ENCODE measurements at places on chromosomes 16 and 17.

GRCh38 chr16:66494916-66495315 is 55.0 kb downstream of the TK2 start:
- no peak for DNase-seq

- no peak for DNase-seq
Observed at GRCh38 chr17:57876023-57876865, 26.4 kb upstream of the MRPS23 start.

GRCh38 chr17:66990047-66990446 is 25.5 kb downstream of the CACNG4 start:
- no peak for DNase-seq

DNA sequence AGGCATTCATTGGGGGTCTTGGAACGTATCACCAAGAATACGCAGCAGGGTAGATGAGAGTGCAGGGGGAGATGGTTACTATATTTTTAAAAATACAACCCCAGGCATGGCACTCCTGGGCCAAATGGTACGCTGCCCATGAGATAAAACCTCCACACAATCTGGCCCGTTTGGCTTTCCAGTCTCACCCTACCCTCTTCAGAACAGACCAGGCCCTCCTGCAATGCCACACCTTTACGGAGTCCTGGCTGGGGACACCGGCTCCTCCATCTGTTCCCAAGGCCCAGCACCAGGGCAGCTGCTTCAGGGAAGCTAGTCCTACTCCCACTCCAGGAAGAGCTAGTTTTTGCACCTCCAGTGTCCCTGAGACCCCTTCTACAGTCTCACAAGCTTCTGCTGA is 24.4 kb downstream of the SNN start:
- DNase-seq: no peak

- peak; percentile 64 for DNase-seq
Observed at GRCh38 chr17:2025622-2026309, 632 bp upstream of the RTN4RL1 start.

DNA sequence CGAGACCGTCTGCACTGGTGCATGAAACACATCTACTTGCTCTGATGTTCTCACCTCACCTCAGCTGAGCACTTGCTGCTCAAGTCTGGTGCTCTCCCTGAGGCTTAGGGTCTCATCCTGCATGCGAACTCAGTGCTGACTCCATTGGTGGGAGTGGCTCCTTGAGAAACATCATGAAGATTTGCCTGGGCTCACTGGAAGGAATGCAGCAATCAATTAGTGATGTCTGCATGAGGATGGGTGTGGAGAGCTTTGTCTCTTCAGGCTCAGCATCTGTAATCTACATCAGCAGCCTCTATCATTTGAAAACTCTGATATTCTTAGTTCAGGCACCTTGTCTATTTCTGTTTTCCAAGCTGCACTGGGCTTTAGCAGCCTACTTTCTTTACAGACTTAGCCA is 204.4 kb downstream of the IRF8 start:
- DNase-seq: no peak

DNA sequence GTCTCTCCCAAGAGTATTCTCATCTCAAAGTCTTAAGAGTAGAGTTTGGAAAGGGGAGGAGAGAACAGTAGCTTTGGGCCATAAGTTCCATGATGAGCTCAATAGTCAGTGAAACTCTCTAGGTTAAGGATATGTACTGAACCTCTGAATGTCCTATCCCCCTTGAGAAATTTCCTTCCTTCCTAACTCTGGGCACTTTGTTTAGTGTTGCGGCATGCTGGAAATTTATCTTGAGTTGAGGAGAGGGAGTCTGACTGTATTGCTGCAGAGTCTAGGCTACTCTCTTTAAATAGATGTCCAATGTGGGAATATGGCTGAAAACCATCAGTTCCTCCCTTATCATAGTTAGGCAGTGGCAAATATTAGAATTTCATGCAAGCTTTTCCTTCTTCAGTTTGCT is 16.1 kb downstream of the MRTFB start:
- DNase-seq: no peak

DNA sequence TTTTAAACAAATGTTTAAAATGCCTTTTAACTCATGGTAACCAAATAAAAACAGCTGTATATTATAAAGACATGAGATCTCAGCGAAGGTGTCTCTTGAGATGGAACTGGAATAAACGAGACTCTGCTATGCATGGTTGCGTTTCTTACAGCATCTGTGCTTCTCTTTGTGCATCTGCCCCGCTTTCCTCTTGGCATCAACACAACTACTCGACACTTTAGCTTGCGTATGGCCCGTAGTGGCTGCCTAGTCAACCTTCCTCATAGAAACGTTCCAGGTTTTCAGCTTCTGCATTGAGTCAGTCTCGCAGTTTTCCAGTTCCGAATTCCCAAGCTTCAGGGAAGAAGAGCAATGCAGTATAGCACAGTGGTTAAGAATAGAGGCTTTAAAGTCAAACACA is 214.9 kb downstream of the CEP112 start:
- DNase-seq: peak; percentile 45

DNA sequence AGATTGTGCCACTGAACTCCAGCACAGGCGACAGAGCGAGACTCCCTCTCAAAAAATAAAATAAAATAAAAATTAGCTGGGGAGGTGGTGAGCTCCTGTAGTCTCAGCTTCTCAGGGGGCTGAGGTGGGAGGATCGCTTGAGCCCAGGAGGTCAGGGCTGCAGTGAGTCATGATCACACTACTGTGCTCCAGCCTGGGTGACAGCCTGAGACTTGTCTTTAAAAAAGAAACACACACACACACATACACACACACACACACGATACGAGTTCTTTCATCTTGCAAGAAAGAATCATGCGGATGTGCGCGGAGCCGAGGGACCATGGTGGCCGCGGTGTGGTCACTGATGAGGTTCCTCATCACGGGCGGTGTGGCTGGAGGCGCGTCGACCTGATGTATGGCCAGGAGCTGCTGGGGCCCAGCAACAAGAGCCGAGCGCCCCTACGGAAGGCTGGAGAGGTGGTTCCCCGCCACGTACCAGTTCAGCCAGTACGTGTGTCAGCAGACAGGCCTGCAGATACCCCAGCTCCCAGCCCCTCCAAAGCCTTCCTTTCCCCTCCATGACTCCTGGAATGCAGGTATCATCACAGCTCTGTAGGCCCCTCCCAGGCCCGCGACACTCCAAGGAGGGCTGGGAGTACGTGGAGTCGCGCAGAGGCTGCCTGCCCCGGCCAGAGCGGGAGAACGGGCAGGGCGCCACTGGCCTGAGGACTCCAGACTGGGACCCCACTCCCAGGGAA is 20.7 kb downstream of the NXN start:
- DNase-seq: no peak

DNA sequence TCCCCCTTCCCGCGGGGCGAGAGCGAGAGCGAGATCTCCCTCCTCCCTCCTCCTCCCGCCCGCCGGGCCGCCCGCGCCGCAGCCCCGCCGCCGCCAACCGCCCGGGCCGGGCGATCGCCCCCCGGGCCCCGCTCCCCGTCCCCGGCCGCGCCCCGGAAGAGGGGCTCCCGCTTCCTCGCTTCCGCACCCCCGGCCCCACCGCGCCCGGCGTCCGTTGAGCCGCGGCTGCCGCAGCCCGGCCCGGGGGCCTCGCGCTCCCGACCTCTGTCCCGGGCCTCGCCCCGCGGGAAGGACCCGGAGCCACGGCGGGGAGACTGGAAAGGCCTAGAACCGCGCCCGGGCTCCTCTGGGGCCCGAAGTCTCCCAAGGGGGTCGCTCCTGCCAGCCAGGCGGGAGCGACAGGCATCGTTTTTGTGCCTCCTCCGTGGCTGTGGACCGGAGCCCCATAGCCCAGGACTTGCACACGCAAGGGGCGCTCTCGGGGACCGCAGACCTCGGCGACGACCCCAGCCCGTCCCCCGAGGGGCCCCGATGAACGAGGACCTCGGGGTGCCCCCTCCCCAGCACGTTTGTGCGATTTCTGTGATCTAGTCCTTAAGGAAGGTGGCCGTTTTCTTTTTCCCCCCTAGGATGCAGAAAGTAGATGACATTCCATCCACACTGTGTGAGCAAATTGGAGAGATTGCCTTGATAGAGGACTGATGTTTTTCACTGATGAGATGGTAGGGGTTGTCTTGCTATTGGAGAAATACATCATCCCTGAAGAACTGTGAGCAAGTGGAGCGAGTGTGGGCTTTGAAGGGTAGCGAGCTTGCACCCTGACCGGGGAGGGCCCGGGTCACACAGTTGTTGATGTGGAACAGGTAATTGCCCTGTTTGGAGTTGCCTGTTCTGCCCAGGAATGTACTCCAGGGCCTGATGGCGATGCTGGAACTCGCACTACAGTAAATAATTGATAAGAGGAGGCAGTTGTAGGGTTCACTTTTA is 611 bp downstream of the BANP start:
- DNase-seq: no peak

- no peak for DNase-seq
Observed at GRCh38 chr17:27581016-27581415, 50.0 kb upstream of the LGALS9 start.

GRCh38 chr16:56265184-56265583 is 73.9 kb downstream of the GNAO1 start:
- DNase-seq: no peak

- peak; percentile 19 for DNase-seq
Observed at GRCh38 chr16:14562691-14563491, 67.2 kb downstream of the PARN start.

DNA sequence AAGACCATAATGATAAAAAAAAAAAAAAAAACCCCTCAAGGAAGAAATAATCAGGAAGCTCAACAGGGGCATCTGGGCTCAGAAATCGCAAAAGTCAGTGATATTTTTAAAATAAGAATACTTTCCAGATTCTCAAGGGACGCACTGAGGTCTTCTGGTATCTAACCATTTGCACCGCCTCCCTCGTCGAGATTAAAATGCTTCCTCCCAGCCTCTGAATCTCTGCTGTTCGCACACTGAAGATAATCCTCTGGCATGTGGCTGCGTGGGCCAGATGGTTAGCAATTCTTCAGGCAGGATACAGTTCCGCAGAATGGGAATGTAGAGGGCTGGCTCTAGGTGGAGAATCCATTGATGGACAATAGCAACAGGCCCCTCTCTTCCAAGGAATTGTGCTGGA is 211.7 kb upstream of the CDH5 start:
- DNase-seq: peak; percentile 80

- DNase-seq: no peak
Observed at GRCh38 chr17:38579083-38579480, 26.7 kb downstream of the SRCIN1 start.

- DNase-seq: no peak
Observed at GRCh38 chr17:42313773-42314566, 25.7 kb downstream of the STAT5A start.

DNA sequence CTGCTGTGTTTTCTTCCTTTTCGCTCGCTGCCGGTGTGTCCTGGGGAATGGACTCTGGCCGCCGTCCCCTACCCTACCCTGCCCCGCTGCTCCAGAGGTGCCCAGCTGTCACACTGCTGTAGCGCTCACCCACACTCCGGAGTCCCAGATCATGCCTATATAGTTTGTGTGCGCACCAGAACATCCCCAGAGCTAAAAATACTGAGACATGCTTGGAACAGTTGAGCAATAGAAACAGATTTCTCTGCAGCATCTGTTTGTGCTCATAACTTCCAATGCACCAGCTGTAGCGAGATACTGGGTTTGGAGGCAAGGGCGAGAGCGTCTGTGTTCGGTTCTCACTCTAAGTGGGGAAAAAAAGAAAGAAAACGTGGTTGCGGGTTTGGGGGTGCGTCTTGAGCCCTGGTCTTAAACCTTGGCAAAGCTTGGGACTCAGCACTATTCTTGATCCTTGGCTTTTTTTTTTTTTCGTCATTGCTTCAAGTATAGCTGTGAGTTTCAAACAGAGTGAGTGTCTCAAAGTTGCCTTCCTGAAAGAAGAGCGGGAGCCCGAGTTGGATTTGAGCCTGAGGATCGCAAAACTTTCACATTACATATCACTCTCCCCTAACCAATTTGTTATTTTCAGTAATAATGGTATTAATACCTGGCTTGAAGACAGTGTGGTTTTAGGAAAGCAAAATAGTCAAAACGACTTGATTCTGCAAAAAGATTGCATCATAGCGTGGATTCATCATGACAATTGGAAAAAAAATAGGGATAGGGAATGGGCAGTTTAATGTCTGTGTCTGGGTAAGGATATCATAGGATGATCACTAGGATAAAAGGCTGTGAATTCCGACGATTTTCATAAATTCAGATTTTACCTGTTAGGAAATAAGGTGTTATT is 621 bp downstream of the KCNJ2 start:
- peak; percentile 24 for DNase-seq

DNA sequence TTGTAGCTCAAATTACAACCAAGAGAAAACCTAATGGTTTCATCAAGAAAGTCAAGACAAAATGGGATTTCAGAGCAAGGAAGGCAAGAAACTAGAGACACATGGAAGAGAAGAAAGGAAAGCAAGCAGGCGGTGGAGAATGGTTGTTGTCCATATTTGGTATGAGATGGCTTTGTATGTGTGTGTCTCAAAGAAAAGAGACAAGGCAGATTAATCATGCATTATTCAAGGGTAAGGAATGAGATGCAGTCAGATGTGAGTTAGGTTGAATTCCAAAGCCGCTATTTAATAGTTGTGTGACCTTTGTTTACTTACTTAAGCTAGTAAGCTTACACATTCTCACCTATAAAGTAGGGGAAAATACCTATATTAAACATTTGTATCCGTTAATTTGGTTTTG is 1029.6 kb downstream of the CDH11 start:
- DNase-seq: peak; percentile 91

- no peak for DNase-seq
Observed at GRCh38 chr16:86319585-86320236, 190.6 kb upstream of the FOXF1 start.

- no peak for DNase-seq
Observed at GRCh38 chr16:54110016-54110981, 176.3 kb downstream of the IRX3 start.

DNA sequence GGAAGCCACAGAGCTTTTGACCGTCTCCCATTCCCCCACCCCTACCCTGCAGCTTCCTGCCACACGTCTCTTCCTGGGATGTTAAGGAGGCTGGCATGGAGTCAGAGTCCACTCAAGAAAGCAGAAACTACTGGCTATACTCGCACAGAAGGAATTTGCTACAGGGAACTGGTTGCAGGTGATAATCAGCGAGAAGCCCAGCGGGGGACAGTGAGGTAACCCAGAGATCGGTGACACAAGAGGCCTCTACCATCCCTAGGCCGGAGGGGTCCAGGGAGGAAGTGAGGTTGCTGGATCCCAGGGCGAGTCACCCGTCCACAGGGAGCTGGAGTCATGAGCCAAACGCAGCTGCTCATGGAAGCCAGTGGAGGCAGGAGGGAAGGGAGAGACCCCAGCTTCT is 93.7 kb downstream of the SDK2 start:
- peak; percentile 18 for DNase-seq

DNA sequence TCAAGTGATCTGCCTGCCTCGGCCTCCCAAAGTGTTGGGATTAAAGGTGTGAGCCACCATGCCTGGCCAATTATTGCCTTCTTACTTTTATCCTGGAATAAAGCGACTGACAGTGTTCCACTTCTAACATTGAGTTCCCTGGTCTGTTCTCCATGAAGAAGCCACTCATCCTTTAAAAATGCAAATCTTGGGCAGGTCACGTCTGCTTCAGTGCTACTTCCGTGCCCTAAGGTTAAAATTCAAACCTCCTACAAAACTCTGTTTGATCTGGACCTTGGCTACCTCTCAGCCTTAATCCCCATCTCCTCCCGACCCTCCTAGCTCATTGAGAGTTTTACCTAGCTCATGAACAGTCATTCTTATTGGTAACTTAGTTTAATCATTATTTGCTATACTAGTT is 9.6 kb upstream of the SHISA9 start:
- DNase-seq: no peak

All from fibroblast of upper back skin (primary cell).